ENCODE measurements at places on chromosomes 5 and 9.

- no peak for DNase-seq
Observed at GRCh38 chr5:91007780-91008402, 375.2 kb downstream of the ARRDC3 start.

DNA sequence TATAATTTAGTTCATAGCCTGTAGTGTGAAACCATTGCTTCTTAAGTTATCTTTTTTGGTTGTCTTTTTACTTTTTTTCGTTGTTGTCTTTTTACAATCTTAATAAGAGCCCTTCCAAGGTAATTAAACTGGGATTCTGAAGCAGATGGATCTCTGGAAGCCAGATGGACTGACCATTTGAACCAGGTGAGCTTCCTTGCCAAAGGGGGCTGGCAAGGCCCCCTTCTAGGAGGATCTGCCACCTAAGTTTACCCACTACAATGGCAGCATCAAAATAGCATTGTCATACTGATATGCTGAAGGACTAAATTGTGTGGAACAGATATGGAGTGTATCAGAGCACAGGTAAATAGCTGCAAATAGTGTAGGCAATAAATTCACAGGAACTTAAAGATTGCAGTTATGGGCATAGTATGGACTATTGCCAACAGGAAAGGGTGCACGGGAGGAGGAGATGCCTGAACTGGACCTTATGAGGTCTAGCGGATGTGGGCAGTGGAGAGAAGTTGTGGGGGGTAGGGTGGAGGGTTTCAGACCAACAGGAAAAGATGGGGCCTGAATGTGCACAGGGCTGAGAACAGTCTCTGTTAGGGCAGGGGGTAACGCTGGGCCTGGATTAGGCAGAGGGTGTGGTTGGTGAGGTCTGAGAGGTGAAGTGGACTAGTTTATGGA, 61.5 kb upstream of the CTXN3 start:
- DNase-seq = no peak

GRCh38 chr9:33919276-33919897, 102.4 kb downstream of the UBE2R2 start:
- DNase-seq = no peak

GRCh38 chr5:141330299-141331080, at the start of gene PCDHGA1:
Gene PCDHGA1 (plus strand): TSS chr5:141330514.
- DNase-seq = no peak

DNA sequence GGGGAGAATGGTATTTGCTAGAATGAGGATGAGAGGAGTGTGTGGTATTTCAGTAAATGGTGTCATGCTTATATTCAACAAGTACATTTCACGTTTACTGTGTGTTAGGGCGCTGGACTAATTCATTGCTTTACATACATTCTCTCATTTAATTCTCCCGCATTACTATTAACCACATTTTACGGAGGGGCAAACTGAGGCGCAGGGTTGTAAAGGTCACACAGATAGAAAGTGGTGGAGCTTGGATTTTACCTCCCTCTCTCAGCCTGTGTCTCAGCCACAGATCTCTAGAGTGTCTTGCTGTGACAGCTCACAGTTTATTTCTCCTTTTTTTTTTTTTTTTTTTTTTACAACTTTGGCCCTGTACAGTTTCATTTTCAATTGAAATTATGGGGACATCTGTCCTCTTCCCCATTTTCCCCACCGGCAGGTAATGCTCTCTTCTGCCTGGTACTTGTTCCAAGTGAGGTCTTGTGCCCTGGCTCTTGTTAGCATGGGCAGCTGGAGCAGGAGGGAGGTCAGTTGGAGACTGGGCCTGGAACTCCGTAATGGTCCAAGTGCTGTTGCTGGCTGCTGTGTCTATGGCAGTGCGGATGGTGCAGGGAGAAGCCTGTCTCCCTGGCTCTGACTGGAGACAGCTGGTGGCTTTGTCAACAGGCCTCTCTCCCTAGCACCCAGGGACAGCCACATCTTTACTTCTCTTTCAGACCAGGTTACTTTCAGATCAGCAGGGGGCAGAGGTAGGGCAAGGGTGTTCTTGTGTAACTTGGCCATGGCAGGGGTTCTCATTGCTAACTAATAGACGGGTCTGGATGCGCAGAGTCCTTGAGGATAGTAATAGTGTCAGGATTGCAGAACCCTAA, 20.5 kb upstream of the NDST1 start:
- no peak for DNase-seq
